ENCODE measurements at places on chromosomes 7 and 10. TPM values are rescaled to one million over a fixed set of nuclear protein-coding genes. Genes with fewer than 3 reads are reported as not detected.

RAPGEF5 gene
- polyA plus RNA-seq: 1.8 TPM

GSAP gene
- 7.5 TPM for polyA plus RNA-seq

HOGA1 gene
- 4.8 TPM for polyA plus RNA-seq

SPDYE9 gene
- not detected for polyA plus RNA-seq

MSMB gene
- not detected for polyA plus RNA-seq

FAM25A gene
- not detected for polyA plus RNA-seq

SMKR1 gene
- polyA plus RNA-seq: 5.8 TPM

SPDYE11 gene
- polyA plus RNA-seq: not detected
